Activated T-helper 17 cell treated with anti-CD3 and anti-CD28 coated beads, Interleukin-2, amount 50 U/mL, for 72 hours (primary cell): ENCODE measurements at places on chromosomes 11 and 22. TPM values are rescaled to one million over a fixed set of nuclear protein-coding genes. Genes with fewer than 3 reads are reported as not detected.

DNA sequence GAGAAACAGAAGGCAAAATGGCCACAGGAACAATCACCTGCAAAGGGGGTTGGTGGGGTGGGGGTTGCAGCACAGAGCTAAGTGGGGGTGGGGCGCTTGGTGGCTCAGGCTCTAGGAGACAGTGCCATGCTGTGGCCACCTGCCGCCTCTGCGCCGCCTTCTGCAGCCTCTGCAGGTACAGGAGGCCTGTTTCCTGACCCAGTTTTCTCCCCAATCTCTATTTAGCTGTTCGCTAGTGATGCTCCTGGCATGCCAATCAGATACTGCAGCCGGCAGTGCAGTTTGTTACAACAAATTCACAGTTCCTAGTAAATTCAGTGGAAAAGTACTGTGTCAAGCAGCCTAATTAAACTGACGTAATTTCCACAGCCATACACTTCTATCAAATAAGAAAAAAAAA is 106.4 kb downstream of the SERGEF start:
- H3K4me1 ChIP-seq, result no peaks in the 10 kb centered on the region
- H3K27ac ChIP-seq, result no peak overlapping the region

The SLC22A9 gene
- not detected for total RNA-seq

The SOX10 gene
- not detected for total RNA-seq

The OR5L2 gene
- total RNA-seq, result not detected

DNA sequence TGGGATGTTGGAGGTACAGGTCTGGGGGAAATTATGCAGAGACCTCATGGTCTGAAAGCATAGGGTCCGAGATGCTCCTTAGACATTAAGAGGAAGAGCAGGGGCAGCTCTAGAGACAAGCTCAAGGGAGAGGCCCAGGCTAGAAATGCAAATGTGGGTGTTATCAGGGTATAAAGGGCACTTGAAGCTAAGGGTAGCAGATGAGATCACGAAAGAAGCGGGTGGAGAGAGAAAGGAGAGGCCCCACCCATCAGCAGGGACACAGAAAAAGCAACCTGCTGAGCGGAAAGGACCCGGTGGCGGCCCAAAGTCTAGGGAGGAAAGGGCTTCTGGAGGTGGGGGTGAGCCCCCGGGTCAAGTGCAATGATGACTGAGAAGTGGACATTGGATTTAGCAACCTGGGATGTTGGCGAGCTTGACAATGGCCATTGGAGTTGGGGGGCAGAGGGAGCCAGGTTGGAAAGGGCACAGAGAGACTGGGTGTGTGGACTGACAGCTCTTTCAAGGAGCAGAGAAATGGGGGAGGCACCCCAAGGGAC is 8.9 kb downstream of the TMPRSS6 start:
- peaks cover 45% of the 10 kb centered on the region for H3K4me1 ChIP-seq
- no peaks in the 10 kb centered on the region for H3K27me3 ChIP-seq
- ATAC-seq, result peak; percentile 78
- H3K4me3 ChIP-seq, result peak overlapping the region; percentile 73
- peak overlapping the region; percentile 85 for H3K27ac ChIP-seq

The EFCAB6 gene
- total RNA-seq, result not detected

The ARHGAP8 gene
- 2.3 TPM for total RNA-seq

DNA sequence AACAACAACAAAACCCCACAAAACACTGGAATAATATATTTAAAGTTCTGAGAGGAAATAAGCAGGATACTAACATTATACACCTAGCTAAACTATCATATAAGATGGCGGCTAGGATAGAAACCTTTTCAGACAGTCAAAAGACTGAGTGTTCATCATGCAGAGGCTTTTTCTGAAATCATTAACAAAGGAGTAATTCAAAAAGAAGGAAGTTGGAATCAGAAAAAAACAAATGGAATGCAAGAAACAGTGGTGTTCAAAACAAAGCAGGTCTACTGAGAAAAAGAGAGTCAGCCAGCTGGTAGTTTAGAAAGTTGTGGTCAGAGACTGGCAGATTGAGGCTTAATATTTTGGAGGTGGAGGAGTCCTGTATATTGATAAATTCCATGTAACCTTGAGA is 30.1 kb upstream of the ZBTB44 start:
- no peak overlapping the region for H3K27ac ChIP-seq
- H3K36me3 ChIP-seq, result no peaks in the 10 kb centered on the region
- H3K4me3 ChIP-seq, result no peak overlapping the region
- no peaks in the 10 kb centered on the region for H3K27me3 ChIP-seq
- no peak for ATAC-seq

The SLC25A45 gene
- total RNA-seq, result 20.1 TPM

DNA sequence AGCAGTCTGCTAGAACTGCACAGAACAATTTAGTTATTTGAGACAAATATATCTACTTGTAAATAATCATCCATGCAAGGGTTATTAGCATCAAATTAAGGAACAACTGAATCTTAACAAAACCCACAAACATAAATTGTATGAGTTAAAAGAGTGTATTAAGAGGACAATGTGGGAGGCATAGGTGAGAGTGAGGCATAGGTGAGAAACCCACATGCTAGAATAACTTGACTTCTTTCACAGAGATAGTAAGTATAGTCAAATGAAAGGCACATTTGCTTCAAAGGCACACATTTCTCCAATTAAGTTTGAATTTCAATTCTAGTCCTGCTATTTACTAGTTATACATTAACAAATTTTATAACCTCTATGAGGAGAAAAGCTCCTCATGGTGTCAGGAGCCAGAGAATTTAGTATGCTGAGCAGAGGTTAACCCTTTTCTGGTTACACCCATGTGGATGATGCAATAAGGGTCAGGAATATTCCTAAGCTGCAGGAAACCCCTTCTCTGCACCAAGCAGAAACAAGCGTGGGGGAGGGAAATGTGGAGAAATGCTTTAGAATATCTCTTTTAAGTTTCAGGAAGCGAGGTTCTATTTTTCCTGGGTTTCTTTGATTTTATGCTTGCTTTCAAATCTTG is 264.2 kb downstream of the GRM5 start:
- no peaks in the 10 kb centered on the region for H3K36me3 ChIP-seq
- no peak for ATAC-seq
- H3K4me3 ChIP-seq, result no peak overlapping the region
- H3K27ac ChIP-seq, result no peak overlapping the region
- no peaks in the 10 kb centered on the region for H3K4me1 ChIP-seq
